ENCODE measurements at places on chromosomes 5 and 9.

GRCh38 chr9:110997847-110998246, 40.4 kb downstream of the LPAR1 start:
- no peak for DNase-seq

- DNase-seq = no peak
Observed at GRCh38 chr5:89396278-89396954, 513.4 kb upstream of the MEF2C start.

DNA sequence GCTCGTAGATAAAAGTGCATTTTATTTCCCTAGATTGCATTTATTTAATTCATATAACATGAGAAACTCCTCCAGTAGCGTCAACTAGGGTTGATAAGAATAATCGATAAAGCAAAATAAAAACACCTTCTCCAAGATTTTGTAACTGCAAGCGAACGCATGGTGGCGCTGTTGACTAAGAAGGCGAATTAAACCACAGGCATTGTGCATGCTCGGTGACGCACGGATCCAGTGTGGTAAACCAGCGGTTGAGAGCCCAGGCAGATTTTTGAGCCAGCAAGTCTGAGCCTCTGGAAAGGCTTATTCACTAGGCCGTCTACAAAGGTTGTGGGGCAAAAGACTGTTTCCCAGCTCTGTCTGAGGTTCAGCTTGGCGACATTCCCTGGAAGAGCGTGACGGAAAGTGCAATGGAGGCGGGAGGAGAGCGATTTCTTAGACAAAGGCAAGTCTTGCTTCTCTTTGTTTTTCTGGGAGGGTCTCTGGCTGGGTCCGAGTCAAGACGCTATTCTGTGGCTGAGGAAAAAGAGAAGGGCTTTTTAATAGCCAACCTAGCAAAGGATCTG, at the start of gene PCDHB3:
PCDHB3 (plus strand) TSS at position 231 of the 563 bp plus-strand sequence; CDS start at position 408, 177 bp downstream.
- peak; percentile 67 for DNase-seq

DNA sequence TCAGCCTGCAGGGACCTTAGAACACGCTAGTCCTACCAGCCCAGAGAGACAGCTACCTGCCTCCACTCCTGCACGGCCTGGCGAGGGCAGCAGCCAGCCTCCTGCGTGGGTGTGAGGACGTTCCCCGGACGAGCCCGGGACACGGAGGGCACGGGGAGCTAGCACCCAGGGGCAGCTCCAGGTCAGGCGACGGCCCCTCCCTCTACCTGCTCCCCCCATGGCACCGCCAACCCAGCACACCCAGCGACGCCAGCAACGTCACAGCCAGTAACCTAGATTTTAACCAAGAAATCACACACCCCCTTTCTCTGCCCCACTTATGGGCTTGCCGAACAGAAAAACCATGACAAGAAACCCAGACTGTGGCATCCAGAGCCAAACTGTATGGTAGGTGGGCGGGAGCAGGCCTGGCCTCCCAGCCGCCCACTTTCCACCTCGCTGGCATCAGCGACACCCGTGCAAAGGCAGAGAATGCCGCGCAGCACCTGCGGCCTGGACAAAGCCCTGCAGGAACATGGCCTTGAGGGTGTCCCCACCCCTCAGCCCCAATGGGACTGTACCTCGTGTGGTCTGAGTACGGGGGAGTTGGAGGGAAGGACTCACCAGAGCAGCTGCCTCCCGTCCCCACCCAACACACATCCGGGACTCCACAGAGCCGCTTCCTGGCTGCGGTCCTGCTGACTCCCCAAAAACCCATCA, 47.9 kb downstream of the NACC2 start:
- DNase-seq = no peak

DNA sequence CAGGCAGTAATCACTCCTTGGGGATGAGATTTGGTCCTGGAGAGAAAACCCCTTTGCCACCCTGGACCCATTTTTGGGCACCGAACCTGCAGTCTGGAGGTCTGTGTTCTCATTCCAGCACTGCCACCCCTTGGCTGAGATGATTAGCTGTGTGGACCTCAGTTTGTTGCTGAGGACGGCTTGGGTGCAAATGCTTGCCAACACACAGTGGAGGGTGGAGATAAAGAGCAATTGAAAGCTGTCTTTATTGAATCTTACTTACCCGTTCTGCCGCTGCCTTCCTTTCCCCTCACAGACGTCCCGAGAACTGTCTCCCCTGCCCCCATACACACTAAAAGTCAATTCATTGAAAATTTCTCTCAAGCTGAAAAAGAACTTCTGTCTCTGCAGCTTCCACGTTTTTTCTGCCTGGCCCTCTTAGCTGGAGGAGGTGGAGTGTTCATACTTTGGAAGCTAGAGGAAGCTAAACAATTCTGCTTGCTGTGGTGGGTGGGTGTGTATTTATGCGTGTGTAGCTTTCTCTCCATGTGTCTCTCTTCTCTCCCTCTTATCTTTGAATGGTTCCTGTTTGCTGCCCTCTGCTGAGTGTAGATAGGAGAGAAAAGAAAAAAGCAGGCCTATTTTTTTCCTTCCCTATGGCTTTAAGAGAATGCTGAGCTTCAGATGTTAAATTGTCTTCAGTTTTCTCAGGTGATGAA, 6.6 kb downstream of the GALNT10 start:
- no peak for DNase-seq

Data from GOT3 (cell line).